ENCODE measurements at places on chromosomes 3 and 15.

DNA sequence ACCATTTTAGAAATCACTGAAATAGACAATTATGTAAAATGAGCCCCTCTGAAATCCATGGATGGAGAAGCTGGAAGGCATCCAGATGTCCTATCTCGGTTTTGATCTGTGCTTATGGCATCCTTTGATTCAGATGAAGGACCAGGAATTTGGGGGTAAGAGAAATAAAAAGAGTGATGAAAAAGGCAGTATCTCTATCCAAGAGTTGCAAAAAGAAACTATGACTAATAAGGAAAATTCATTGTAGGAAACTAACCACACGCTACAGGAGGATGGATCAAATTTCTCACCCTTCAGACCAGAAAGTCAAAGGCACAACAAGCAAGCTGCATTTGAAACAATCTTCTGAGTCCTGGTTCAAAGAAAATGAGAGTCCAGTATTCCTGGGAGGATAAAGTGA lies 34.8 kb downstream of the SRGAP3 start:
- DNase-seq = no peak

GRCh38 chr15:60418096-60418495 lies 20.3 kb upstream of the ANXA2 start:
- no peak for DNase-seq

DNA sequence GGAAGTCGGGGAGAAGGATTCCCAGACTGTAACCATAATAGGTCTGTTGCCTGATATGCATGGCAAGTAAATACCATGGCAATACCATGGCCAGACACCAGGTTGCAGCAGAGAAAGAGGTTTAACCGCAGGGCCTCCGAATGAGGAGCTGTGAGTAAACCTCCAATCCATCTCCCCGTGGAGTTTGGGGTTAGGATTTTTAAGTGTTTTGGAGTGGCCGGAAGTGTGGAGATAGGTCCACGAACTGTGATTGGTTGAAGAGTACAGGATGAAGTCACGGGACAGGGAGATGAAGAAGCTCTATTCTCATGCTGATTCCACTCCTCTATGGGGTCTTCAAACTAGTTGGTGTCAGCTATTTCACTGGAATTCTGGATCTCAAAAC lies 127.9 kb downstream of the ST8SIA2 start:
- peak; percentile 56 for DNase-seq

GRCh38 chr15:35126236-35126635 lies 41.1 kb upstream of the NANOGP8 start:
- DNase-seq = no peak

- DNase-seq = peak; percentile 38
Observed at GRCh38 chr3:124951511-124952281, 17.1 kb upstream of the MUC13 start.

DNA sequence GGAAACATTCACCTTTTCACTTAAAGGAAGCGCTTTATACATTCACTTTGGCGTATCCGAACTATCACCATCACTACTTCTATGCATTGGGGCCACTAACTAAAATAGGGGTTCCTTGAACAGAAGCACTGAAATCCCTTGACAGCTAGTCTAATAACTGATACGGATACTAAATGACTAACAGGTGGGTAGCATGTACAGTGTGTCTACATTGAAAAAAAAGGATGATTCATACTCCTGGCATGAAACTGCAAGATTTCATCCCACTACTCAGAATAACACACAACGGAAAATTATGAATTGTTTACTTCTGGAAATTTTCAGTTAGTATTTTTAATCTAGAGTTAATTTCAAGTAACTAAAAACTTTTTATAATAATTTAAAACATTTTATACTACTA lies 96.7 kb downstream of the SMARCC1 start:
- no peak for DNase-seq

GRCh38 chr3:32309654-32310242 lies 71.3 kb downstream of the CMTM8 start:
- DNase-seq = no peak

GRCh38 chr15:40841741-40842140 lies 2.1 kb upstream of the SPINT1 start:
- DNase-seq = no peak

GRCh38 chr3:29936054-29936453 lies 655.2 kb downstream of the RBMS3 start:
- DNase-seq = no peak

DNA sequence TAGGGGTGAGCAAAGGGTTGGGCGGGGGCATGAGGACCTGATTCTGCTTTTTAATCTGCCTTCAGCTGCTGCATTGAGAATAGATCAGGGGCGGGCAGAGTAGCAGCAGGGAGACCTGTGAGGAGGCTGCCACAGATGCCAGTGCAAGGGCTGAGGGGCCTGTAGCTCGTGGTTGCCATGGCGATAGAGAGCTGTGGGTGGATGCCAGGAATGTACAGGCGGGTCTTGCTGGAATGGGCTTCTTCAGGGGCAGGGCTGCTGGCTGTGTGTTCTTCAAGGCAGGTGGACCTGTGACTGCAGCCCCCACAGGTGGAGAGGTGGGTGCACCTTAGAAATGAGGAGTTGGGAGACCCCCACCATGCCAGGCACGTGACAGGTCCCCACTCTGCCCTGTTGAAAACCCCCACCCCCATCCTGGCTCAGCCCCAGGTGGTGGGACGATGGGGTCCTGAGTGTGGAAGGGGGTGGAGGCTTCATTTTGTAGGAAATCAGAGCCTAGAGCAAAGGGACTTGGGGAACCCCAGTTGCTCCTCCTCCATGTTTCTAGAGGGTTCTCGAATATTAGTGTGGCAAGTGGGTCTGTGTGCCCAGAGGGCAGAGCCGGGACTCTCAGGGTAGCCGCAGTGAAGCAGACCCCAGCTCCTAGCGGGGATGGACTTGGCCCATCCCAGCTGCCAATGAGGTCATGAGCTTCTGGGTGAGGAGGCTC lies 38.3 kb downstream of the SLC6A6 start:
- DNase-seq = no peak

DNA sequence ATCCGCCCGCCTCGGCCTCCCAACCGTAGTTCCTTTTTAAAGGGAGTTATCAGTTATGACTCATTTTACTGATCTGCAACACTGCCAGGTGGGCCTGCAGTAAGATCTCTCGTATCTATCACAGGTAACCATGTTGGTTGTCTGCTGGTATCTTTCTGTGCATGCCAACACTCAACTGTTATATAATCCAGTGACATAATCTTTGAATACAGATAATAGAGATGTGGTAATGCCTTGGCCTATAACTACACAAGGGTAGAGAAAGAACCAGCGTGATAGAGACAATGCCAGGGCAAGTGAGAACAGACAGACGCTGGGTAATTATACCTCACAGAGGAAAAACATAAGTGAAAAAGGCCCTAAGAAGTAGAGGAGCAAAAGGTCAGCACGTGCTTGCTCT lies 11.0 kb upstream of the ARPP19 start:
- no peak for DNase-seq

- DNase-seq = no peak
Observed at GRCh38 chr3:53109891-53110771, 20.1 kb downstream of the RFT1 start.

- no peak for DNase-seq
Observed at GRCh38 chr3:60770532-60770931, 480.7 kb downstream of the FHIT start.

DNA sequence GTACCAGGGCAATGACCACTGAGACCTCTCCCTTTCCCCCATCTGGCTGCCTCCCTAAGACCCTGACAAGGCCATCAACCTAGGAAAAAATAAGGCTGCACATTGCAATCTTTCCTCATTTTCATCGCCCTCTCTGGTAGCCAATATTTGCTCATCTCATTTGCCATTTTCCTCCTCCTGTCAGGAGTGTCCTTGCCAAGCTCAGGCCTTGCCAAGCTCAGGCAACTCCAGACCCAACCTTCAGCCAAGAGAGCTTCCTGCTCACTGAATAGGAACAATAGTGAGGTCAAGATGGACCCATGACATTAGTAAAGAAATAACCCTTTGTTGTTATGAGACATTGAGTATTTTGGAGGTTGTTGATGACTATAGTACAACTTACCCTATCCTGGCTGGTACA lies 380.3 kb downstream of the RSL24D1 start:
- no peak for DNase-seq

GRCh38 chr3:12184541-12184940 lies 25.8 kb upstream of the TIMP4 start:
- DNase-seq = no peak

DNA sequence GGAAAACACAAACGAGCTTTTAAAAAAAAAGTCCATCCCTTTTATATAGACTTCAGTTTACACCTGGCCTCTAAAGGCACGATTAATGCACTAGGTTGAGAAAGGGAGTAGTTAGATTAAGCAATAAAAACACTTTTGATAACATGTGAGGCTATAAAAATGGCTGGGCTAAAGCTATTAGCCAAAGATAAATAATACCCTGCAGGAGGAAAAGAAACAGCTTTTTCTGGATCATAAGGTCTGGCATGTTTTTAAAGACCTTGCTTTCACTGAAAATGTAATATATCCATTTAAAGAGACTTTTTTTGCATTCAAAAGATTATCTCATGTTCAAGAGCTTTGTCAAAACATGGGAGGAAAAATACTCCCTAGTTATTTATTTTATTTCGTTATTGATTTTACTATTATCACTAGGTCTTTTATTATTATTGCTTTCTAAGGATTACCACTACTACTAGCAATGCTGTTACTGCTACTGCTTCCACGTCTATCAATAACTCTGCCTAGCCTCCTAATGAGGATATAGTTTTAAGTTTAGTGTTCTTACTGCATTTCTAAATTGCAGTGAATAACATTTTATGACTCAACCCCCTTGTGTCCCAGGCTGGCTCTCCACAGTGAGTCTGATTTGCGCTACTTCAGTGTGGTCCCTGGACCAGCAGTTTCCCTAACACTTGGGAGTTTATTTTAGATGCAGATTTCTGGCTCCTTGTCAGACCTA lies 93.4 kb downstream of the THRB start:
- DNase-seq = no peak

DNA sequence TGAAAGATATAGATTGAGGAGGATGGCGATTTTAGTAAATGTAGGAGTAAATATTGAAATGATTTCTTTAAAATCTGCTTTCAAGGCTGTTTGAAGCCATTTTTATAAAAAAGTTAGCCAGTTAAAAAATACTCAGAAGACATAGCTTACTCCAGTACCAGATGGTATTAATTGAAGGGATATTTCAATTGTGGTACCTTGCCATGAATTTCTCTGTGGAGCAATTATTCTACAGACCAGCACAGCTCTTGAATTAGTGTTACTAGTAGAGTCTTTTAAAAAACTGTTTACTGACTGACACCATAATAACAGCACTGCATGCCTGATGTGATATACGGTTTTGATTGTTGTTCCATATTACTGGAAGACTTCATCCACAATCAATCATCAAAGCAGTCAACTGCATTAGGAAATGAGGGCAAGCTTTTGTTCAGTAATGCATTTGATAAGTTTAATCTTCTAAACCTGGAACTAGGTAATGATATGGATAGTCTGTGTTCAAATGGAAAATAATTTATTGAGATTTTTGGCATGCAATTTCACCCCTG lies 106.4 kb downstream of the MFSD1 start:
- DNase-seq = no peak

GRCh38 chr3:123475786-123476185 lies 26.9 kb upstream of the ADCY5 start:
- DNase-seq = no peak

GRCh38 chr3:45178183-45179023 lies 32.2 kb upstream of the CDCP1 start:
- no peak for DNase-seq

GRCh38 chr3:188776447-188776846 lies 395.3 kb upstream of the TPRG1 start:
- DNase-seq = no peak

GRCh38 chr3:154062513-154062912 lies 58.7 kb upstream of the ARHGEF26 start:
- DNase-seq = no peak

- DNase-seq = no peak
Observed at GRCh38 chr3:54506603-54507002, 384.3 kb downstream of the CACNA2D3 start.

DNA sequence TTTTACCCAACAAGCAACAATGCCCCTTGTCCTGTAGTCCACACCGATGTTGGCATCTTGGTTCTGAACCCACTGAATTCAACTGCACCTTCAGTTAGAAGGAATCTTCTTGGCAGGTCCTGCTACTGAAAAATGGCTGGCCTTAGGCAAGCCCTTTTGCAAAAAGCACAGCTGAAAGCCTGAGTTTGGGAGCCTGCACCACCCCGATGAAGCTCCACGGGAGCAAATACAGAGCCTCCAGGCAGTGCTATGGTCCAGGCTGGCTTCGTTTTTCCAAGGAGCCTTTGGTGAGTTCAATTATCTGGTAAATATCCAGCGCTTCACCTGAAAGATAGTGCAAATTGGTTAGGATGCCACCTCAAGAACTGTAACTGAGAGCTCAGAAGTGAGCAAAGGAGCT lies 18.1 kb downstream of the POLG start:
- no peak for DNase-seq

GRCh38 chr3:72982609-72983366 lies 13.8 kb upstream of the PPP4R2 start:
- no peak for DNase-seq

- no peak for DNase-seq
Observed at GRCh38 chr15:69011641-69012040, 2.9 kb upstream of the NOX5 start.

DNA sequence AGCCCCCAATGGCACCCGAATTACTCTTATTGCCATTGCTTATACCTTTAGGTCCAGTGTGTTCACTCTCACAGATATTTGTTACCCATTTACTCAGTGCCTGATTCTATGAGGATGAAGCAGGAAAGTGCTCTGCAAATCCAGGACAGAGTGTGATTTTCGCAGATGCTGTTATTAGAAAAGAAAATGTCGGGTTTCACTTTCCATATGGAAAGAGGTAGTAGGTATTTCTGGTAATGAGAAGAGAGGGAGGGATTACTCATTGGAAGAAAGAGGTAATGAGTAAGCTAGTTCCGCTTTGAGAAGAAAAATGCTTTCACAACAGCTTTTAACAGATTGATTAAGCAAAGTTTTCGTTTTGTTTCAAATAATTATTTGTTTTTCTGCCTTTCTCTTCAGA lies 336.3 kb upstream of the CFAP20DC start:
- no peak for DNase-seq

GRCh38 chr3:53812434-53812833 lies 33.8 kb downstream of the CHDH start:
- no peak for DNase-seq

DNA sequence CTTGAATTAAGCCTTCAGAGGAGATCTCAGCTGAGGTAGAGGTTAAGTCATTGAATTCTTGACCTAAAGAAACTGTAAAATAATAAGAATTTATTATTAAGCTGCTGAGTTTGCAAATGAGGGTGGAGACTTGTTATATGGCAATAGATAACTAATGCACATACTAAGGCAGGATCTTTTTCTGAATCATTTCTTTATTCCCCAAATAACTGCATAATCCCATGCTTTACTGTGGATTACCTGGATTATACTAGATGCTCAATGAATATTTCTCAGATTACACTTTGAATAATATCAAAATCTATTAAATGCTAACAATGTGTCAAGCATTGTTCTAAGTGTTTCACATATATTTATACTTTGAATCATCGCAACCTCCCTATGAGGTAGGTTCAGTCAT lies 532.5 kb downstream of the NAALADL2 start:
- no peak for DNase-seq
